Pancreas (tissue), 10 donors: ENCODE measurements at places on chromosomes 7 and 10. TPM values are rescaled to one million over a fixed set of nuclear protein-coding genes. Genes with fewer than 3 reads are reported as not detected.

- H3K27me3 ChIP-seq = no peaks in the 10 kb centered on the region
- no peaks in the 10 kb centered on the region for H3K4me1 ChIP-seq
- H3K27ac ChIP-seq = no peak overlapping the region
- H3K4me3 ChIP-seq = no peak overlapping the region
- no peak for DNase-seq
- H3K36me3 ChIP-seq = no peaks in the 10 kb centered on the region
These were observed 4.8 kb upstream of the GCK start for GRCh38 chr7:44194069-44194468.

- H3K36me3 ChIP-seq = no peaks in the 10 kb centered on the region
- H3K4me1 ChIP-seq = peaks cover 10% of the 10 kb centered on the region
- no peak for DNase-seq
- no peak overlapping the region for H3K27ac ChIP-seq
These were observed 15.9 kb upstream of the FAS start for GRCh38 chr10:88974446-88975376.

The TEX36 gene
- polyA plus RNA-seq = not detected

The ZNF365 gene
- polyA plus RNA-seq = 1.6 TPM

DNA sequence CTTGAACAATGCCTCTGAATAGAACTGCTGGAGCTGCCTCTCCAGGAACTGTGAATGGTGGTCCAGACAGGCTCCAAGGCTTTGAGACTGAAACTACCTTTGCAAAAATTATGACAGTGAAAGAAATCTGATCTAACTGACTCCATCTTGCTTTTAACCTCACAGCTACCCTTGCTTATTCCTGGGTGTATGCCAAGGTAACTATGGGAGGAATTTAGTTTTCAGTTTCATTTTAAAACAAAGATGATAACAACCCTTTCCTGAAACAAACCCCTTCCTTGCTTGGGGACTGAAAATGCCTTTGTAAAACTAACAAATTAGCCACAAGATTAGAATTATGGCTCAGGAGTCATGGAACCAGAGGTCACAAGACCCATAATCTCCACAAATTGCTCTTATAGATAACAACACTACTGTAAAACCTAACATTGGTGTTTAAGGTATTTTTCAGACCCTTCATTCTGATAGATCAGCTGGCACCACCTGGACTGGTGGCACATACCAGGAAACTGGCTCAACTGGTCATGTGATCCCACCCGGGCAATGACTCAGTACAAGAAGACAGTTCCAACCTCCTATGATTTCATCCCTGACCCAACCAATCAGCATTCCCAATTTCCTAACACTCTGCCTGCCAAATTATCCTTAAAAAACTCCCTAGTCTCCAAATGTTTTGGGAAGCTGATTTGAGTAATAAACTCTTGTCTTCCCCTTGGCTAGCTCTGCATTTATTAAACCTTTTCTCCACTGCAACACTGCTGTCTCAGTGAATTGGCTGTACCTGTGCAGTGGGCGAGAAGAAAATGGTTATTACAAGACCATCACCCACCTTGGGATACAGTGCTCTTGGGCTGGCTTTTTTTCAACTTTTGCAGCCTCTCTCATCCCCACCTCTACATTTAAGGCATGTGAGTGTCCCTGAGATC lies 608.1 kb downstream of the TYW1 start:
- H3K27ac ChIP-seq = no peak overlapping the region
- H3K36me3 ChIP-seq = no peaks in the 10 kb centered on the region
- H3K4me1 ChIP-seq = no peaks in the 10 kb centered on the region
- DNase-seq = no peak
- no peak overlapping the region for H3K4me3 ChIP-seq

DNA sequence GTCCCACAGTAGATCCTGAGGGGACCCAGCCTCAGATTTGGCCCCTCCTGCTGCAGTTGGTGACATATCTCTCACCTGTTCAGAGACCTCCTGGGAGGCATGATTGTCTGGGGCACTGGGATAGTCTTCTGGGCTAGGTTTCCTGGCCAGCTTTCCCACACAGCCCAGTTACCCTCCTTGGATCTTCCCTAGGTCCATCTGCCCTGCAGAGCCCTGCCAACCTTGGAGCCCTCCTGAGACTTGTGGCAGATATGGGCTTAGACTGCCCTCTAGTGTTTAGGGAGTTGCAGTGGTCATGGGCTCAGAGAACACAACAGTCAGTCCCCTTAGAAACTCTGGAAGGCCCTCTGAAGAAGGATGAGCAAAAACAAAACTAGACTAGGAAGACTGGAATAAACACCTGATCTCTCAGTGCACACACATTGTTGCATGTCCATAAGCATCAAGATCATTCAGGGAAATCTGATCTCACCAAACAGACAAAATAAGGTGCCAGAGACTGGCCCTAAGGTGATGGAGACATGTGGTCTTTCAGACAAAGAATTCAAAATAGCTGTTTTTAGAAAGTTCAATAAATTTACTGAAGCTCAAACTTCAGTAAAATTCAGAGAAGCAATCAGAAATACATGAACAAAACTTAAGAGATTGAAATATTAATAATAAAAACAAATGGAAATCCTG lies 324.6 kb downstream of the ATRNL1 start:
- H3K36me3 ChIP-seq = no peaks in the 10 kb centered on the region
- H3K27ac ChIP-seq = no peak overlapping the region
- H3K27me3 ChIP-seq = no peaks in the 10 kb centered on the region
- H3K4me3 ChIP-seq = no peak overlapping the region

- no peaks in the 10 kb centered on the region for H3K27me3 ChIP-seq
- no peak for DNase-seq
- no peak overlapping the region for H3K27ac ChIP-seq
- H3K4me3 ChIP-seq = no peak overlapping the region
These were observed 23.6 kb upstream of the SRI start for GRCh38 chr7:88243345-88243909.

DNA sequence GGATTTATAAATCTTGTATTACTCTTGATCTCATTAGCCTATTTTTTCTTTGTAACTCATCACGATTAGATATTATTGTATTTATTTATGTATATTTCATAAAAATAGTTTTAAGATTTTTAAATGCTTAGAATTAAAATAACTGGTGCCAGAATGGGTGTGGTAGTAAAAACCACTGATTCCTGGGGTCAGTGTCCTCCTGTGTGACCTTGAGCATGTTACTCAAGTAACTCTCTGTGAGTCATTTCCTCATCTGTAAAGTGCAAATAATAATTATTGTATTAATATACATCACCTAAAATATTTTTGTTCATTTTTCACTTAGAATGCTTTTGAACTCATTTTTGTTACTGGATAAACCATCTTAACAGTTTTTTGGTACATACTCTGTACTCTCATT lies 91.3 kb upstream of the TMEM229A start:
- no peak overlapping the region for H3K4me3 ChIP-seq
- H3K4me1 ChIP-seq = no peaks in the 10 kb centered on the region
- no peaks in the 10 kb centered on the region for H3K36me3 ChIP-seq
- no peak for DNase-seq
- no peaks in the 10 kb centered on the region for H3K27me3 ChIP-seq

- H3K4me1 ChIP-seq = no peaks in the 10 kb centered on the region
- H3K27me3 ChIP-seq = no peaks in the 10 kb centered on the region
- no peak for DNase-seq
- no peak overlapping the region for H3K27ac ChIP-seq
- H3K4me3 ChIP-seq = no peak overlapping the region
- H3K36me3 ChIP-seq = no peaks in the 10 kb centered on the region
These were observed 58.6 kb upstream of the EFCAB10 start for GRCh38 chr7:105639667-105640493.

DNA sequence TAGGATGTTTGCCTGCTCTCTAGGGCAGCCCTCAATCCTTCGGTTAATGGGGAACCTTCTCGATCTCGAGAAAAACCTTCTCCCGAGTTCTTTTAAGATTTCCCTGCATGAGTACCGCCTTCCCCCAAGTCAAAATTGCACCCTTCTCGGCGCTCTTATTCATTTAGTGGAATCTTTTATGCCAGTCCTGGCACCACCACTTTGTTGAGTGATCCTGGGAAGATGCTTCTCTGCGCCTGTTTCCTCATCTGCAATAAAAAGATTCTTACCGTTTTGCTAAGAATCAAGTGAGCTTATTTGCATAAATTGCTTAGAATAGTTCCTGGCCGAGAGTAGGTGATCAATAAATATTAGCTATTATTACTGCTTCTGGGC lies 697 bp downstream of the ARPC1A start:
- H3K27ac ChIP-seq = no peak overlapping the region
- H3K4me1 ChIP-seq = peaks cover 7% of the 10 kb centered on the region
- no peaks in the 10 kb centered on the region for H3K36me3 ChIP-seq
- DNase-seq = no peak
- peak overlapping the region; percentile 90 for H3K4me3 ChIP-seq

GRCh38 chr7:156438011-156438410 lies 202.6 kb upstream of the RNF32 start:
- H3K4me1 ChIP-seq = no peaks in the 10 kb centered on the region
- H3K36me3 ChIP-seq = no peaks in the 10 kb centered on the region
- H3K27ac ChIP-seq = no peak overlapping the region

The PIP gene
- not detected for polyA plus RNA-seq

DNA sequence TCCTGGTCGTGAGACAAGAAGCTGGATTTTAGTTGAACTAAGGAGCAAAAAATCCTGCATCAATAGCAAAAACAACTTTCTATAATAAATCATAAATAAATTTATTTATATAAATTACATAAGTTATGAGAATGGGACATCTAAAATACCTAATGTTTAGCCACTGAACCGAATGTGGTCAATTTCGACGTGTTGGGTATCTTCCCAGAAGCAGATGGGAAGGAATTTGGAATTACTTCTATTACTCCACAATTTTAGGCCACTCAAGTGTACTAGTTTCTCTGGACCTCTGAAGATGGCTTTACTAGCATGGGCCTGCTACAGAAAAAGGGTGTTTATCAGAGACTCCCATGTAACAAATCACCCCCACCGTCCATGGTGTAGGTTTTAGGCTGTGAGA lies 172.0 kb downstream of the PRPF18 start:
- no peaks in the 10 kb centered on the region for H3K36me3 ChIP-seq
- no peak overlapping the region for H3K4me3 ChIP-seq
- no peaks in the 10 kb centered on the region for H3K4me1 ChIP-seq
- DNase-seq = no peak

The MDH2 gene
- polyA plus RNA-seq = 61.5 TPM

DNA sequence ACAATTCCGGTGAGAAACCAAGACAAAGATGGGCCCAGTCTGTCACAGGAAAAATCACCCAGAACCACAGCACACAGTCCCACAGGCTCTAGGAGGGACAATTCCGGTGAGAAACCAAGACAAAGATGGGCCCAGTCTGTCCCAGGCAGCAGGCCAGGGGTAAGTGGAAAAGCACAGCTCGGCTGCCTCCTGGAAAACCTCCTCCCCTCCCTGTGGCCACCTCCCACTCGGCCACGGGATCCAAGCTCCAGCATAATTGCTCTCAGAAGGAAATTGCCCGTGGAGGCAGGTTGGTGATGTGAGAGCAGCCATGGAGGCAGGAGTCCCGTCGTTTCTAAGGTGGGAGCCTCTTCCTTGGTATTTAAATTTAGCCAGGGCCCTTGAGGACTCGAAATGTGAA lies 95.7 kb downstream of the PLXNA4 start:
- H3K4me3 ChIP-seq = no peak overlapping the region
- no peak overlapping the region for H3K27ac ChIP-seq
- H3K36me3 ChIP-seq = no peaks in the 10 kb centered on the region
- no peaks in the 10 kb centered on the region for H3K4me1 ChIP-seq

- H3K4me1 ChIP-seq = peaks cover 9% of the 10 kb centered on the region
- DNase-seq = no peak
- no peaks in the 10 kb centered on the region for H3K36me3 ChIP-seq
- no peak overlapping the region for H3K4me3 ChIP-seq
- no peaks in the 10 kb centered on the region for H3K27me3 ChIP-seq
- no peak overlapping the region for H3K27ac ChIP-seq
These were observed 1.8 kb downstream of the SLC12A9 start for GRCh38 chr7:100854146-100854895.

The HOXA4 gene
- 2.4 TPM for polyA plus RNA-seq

The GHRHR gene
- 0.47 TPM for polyA plus RNA-seq

- H3K4me3 ChIP-seq = no peak overlapping the region
- H3K27ac ChIP-seq = no peak overlapping the region
- no peaks in the 10 kb centered on the region for H3K4me1 ChIP-seq
- no peak for DNase-seq
- H3K27me3 ChIP-seq = peaks cover 2% of the 10 kb centered on the region
- H3K36me3 ChIP-seq = no peaks in the 10 kb centered on the region
These were observed 30.3 kb upstream of the LSM8 start for GRCh38 chr7:118153551-118154177.

- H3K27me3 ChIP-seq = no peaks in the 10 kb centered on the region
- H3K36me3 ChIP-seq = no peaks in the 10 kb centered on the region
- DNase-seq = peak; percentile 32
- H3K4me1 ChIP-seq = no peaks in the 10 kb centered on the region
These were observed 337.5 kb downstream of the RPS24 start for GRCh38 chr10:78371136-78371535.

The CTNNA3 gene
- polyA plus RNA-seq = 0.02 TPM

The FAM25A gene
- not detected for polyA plus RNA-seq
